ENCODE measurements at places on chromosomes 6 and 20. TPM values are rescaled to one million over a fixed set of nuclear protein-coding genes. Genes with fewer than 3 reads are reported as not detected.

Gene MANEA
- total RNA-seq: 4.6 TPM

Gene ANKEF1
- 11.6 TPM for total RNA-seq

DNA sequence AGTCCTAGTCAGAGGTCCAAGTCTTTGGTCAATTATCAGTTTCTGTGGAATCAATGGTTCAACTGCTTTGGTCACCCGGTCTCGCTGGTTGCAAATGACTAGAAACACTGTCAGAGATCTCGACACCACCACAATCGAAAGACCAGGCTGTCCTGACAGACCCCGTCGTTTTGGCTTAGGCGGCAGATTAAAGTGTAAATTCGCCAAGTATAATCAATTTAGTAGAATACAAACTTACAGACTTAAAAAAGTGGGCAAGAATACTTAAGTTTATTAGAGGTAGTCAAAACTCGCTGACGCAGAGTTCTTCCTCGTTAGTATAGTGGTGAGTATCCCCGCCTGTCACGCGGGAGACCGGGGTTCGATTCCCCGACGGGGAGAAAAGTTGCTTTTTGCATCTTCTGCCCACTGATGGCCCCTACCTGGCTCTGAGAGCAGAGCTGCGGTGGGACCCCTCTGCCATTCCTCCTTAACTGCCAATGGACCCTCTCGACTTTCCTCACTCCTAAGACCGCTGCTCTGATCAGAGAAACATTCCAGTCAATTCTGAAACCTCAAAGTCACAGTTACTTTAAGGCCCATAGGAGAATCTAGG lies 30.6 kb upstream of the ZNF184 start:
- peak; percentile 91 for DNase-seq

DNA sequence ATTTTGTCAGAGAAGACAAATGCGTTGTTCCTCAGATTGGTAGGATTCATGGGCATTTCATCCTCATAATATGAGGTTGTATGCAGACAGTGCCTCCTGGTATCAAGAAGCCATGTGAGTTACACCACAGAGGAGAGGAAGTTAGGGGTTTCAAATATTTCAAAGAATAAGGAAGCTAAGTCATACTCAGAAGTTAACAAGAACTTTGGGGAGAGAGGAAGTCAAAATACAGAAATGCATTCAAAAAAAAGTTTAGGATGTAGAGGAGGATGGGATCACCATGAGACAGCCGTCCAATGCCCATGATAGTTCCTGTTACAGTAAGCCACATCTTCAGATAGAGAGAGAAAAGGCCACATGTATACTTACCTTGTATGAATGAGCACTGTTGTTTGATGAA lies 22.3 kb downstream of the HLA-DOB start:
- no peak for DNase-seq

Gene KCNQ5
- not detected for total RNA-seq

- no peak for DNase-seq
Measured at GRCh38 chr20:6212903-6213302, 90.1 kb upstream of the FERMT1 start.

GRCh38 chr6:63997221-63997620 lies 361.6 kb downstream of the PHF3 start:
- DNase-seq: no peak

- DNase-seq: peak; percentile 65
Measured at GRCh38 chr20:46215913-46216707, 92.2 kb downstream of the CDH22 start.

DNA sequence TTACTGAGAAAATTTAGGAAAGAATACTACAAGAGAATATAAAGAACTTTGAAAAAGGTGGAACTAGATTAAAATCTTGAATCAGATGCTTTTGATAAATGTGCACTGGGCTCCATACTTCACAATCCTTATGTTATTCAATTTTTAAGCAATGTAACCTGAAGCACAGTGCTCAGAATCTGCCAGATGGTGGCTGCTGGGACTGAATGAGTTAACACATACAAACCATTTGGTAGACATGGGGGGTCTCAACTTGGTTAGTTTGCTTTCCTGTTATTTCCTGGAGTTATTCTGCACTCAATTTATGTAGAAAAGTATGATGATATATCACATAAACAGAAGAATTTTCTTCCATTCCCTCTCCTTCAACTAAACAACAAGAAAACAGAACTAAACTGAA lies 326.5 kb downstream of the RNGTT start:
- no peak for DNase-seq

Gene PACSIN1
- total RNA-seq: 2.3 TPM

GRCh38 chr6:164408868-164409267 lies 900.5 kb downstream of the C6orf118 start:
- no peak for DNase-seq

Gene UFL1
- total RNA-seq: 10.9 TPM

DNA sequence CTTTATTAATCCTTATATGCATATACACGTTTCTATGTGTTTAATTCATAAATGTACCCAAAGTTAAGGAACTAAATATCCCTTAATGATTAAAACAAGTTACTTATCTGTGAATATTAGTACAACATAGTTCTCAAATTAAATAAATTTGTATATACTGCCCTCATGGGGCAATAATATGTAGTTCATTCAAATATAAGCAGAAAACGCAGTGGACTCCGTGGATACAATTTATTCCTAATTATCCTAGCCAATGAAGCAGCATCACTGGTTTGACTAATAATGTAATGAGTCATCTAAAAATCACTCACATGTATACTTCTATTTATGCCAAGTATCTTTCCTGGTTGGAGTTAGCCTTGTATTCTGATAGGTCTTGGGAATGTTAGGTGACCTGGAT lies 111.6 kb downstream of the TBC1D32 start:
- peak; percentile 70 for DNase-seq

Gene ZC3H12D
- not detected for total RNA-seq

GRCh38 chr6:133623621-133624020 lies 265.3 kb upstream of the TCF21 start:
- DNase-seq: peak; percentile 70

Gene MEP1A
- not detected for total RNA-seq

- DNase-seq: peak; percentile 99
Measured at GRCh38 chr20:4898282-4899244, 102.7 kb downstream of the SLC23A2 start.

DNA sequence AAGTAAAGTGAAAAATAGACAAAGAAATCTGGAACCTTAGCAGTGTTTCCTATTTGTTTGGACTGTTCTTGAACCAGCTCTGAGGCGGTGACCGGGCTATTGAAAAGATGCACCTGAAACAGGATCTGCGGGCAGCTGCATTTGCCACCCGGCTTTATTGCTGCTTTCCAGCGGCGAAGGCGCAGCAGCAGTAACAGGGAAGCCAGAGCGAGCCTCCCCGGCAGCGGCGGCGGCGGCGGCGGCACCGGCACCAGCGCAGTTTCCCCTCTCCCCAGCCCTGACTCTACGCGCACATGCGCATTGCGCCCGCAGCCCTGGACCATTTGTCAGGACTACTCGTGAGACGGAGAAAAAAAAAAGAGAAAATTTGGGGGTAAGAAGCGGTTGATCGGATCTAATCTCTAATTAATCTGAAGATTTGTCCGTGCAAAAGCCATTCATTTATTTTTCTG lies at the start of gene L3MBTL3:
Gene L3MBTL3, plus strand, starts transcription at position 290 of the 452 bp plus-strand sequence. CDS start 24,119 bp downstream, outside the sequence.
- DNase-seq: peak; percentile 74

GRCh38 chr6:56650191-56650590 lies 7.5 kb upstream of the DST start:
- DNase-seq: no peak

- DNase-seq: peak; percentile 86
Measured at GRCh38 chr6:102736941-102737368, 1343.4 kb downstream of the GRIK2 start.

Gene ME1
- 22.3 TPM for total RNA-seq

Gene ERVFRD-1
- not detected for total RNA-seq

Gene ZBP1
- total RNA-seq: not detected

GRCh38 chr6:87243812-87244211 lies 78.6 kb upstream of the SMIM8 start:
- DNase-seq: no peak

DNA sequence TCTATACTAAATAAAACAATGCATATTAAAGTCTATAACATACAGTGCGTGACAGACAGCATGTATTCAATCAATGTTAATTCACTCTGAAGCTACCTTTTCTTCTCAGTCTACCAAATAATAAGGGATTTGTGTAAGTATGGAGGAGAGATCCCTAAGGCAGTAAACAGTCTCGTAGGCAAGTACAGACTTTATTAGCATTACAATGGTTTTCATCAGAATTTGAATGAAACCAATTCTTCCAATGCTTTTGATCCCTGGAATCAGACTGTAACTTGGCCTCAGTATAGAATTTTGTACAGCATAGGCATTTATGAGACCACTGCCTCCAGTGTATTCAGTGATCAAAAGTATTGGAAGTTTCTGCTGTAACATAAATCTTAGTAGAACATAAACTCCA lies 19.5 kb downstream of the LYRM4 start:
- no peak for DNase-seq

Gene EIF6
- 292 TPM for total RNA-seq

GRCh38 chr6:39880594-39880993 lies 53.7 kb downstream of the MOCS1 start:
- no peak for DNase-seq

DNA sequence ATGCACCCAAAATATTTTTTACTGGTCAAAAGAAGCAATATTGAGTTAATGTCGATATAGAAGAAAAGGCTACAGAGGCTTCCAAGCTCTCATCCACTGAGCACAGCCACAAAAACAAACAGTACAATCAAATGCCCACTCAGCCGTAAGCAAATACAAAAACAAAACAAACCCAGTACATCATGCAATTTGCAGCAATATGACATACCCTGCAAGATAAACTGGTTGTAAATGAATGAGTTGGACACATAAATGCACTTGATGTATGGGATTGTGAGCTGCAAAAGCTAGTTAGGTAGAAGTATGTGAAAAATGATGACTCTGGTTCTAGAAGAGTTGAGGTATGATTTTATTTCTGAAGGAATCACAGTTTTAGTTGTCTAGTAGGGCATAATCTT lies 83.9 kb downstream of the SESN1 start:
- peak; percentile 14 for DNase-seq

DNA sequence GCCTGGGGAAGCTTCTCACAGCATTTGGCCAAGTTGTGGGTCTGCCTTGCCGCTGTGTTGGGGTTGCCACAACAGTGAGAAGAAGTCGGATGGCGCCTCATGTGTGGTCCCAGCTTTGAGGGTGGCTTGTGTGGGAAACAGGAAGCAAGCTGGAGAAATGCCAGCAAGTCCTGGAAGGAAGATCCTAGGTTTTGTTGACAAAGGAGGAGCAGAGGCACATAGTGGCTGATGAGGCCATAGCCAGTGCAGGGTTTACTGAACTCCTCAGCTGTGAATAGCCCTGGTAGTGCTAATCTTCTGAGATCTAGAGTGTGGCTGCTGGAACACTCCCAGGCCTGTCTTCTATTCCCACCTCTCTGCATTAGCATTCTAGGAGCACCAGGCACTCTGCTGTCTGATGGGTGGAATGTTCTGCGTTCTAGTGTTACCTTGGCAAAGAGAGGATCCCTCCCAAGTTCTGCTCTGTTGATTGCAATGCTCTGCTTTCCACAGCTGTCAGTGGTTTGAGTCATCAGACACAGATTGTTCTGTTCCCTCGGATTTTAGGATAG lies 25.2 kb downstream of the SNPH start:
- DNase-seq: no peak

GRCh38 chr6:169669889-169670288 lies 31.9 kb downstream of the WDR27 start:
- no peak for DNase-seq

DNA sequence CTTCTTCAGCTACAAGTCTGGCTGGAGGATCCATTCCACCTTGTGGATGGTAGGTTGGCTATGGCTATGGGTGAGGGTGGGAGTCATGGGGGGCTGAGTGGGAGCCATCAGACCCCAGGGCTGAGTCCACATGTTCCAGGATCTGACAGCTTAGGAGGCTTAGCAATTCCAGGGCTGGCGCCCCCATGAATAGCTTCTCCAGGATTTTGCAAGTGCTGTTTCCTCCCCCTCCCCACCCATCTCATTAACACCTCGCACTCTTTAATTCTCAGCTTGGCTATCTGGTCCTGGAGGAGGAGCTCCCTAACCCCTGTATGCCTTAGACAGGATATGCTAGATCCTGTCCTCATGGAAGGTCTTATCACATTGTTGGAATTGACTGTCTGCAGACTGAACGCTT lies 39.0 kb upstream of the ANGPT4 start:
- no peak for DNase-seq

DNA sequence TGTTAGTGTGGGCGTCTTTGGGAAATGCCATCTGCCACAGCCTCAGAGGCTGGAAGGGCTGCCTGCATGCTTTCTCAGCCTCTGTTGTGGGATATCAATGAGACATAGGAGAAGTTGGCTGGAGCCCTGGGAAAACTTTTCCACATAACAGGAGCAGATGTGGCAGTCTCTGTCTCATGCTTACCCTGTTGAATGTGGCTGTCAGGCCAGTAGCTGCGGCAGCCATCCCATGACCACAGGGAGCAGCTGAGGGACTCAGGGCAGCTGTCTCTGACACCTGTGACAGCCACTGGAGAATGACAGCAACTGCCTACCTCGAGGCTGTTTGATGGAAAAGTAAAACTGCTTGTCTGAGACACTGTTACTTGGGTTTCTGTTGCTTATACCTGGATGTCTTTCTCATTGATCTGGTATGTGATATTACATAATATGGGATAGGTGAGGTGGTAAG lies 64.4 kb downstream of the TULP4 start:
- no peak for DNase-seq

DNA sequence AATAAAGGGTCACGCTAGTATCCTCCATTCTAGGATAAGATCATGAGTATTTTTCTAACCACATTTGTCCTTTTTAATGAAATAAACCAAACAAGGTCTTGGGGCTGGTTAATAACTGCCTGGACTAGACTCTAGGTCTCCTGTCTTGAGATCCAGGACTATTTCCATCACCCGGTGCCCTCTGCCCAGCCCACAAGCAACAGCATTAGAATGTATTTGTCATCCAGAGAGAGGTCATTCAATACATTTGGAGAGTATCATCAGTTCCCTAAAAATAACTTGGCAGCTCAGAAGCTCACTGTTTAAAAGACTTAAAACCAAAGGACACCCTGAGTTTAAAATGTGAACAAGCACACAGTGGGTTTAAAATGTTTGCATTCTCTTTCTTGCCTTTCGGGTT lies 4.4 kb upstream of the RBM24 start:
- DNase-seq: no peak

Gene KIF25
- total RNA-seq: not detected

DNA sequence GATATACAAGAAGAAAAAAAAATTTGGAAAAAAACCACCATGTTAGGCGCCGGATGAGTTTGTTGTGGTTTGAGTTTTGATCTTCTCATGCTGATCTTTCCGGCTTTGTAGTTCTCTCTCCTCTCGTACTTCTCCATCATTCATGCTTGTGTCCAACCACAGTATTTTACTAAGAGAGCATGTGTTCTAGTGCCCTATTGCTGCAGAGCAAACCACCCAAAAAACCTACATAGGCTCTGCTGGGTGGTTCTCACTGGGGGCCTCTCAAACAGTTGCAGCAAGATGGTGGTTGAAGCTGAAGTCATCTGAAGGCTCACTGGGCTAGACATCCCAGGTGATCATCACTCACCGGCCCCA lies 404.2 kb downstream of the PLCB1 start:
- no peak for DNase-seq

DNA sequence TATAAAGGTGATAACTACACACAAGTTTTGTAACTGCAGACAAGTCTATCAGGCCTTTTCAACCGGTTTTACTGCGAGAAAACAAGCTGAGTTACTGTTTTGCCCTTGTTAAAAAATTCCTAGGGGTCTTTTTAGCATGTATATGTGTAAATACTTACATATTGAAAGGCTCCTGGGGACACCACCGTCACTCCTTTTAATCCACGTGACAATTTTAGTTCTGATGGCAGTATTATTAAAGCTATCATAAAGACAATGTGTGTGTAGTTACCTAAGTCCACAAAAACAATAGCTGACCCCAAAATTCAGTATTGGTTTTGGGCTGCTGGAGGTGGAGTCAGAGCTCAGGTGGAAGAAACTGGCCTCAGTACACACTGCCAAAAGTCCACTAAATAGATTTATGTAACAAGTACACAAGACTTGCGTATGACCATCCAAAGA lies 41.3 kb upstream of the HFE start:
- peak; percentile 67 for DNase-seq
